ENCODE measurements at places on chromosomes 16 and 17. TPM values are rescaled to one million over a fixed set of nuclear protein-coding genes. Genes with fewer than 3 reads are reported as not detected.

The CEP295NL gene
- total RNA-seq: 0.20 TPM

The ZNF205 gene
- 14.7 TPM for total RNA-seq

The DNAH3 gene
- total RNA-seq: under 0.01 TPM

The OTOP3 gene
- not detected for total RNA-seq

The ZSCAN10 gene
- total RNA-seq: not detected

The KRT40 gene
- total RNA-seq: not detected

The EFCAB5 gene
- not detected for total RNA-seq

The NR1D1 gene
- total RNA-seq: 1.7 TPM

The SLC13A2 gene
- total RNA-seq: not detected

The BOLA2 gene
- total RNA-seq: 14.1 TPM

The FOXN1 gene
- total RNA-seq: not detected

The C17orf78 gene
- total RNA-seq: not detected

The CTRB2 gene
- not detected for total RNA-seq

The SLC52A1 gene
- 0.69 TPM for total RNA-seq

The KRTAP1-5 gene
- not detected for total RNA-seq

The CETP gene
- 30.0 TPM for total RNA-seq

The TMEM94 gene
- total RNA-seq: 48.6 TPM

The OR2C1 gene
- total RNA-seq: not detected

The CCL17 gene
- total RNA-seq: not detected

The C1QTNF8 gene
- not detected for total RNA-seq

The HLF gene
- total RNA-seq: 0.25 TPM

The NAGS gene
- total RNA-seq: 13.9 TPM

The GPRC5C gene
- not detected for total RNA-seq

The KIF19 gene
- total RNA-seq: 4.9 TPM

The FOXL1 gene
- total RNA-seq: 4.4 TPM

The ARL4D gene
- 1.4 TPM for total RNA-seq

The CES4A gene
- 0.33 TPM for total RNA-seq

The GCSH gene
- 22.9 TPM for total RNA-seq

The KRT31 gene
- not detected for total RNA-seq

The SEPTIN1 gene
- total RNA-seq: not detected

The ANKRD40CL gene
- not detected for total RNA-seq

The GNAO1 gene
- total RNA-seq: not detected

The KRTAP4-6 gene
- total RNA-seq: not detected
